ENCODE measurements at places on chromosomes 7 and 10.

- DNase-seq: peak; percentile 27
Measured at GRCh38 chr7:13982940-13983677, 6.4 kb downstream of the ETV1 start.

DNA sequence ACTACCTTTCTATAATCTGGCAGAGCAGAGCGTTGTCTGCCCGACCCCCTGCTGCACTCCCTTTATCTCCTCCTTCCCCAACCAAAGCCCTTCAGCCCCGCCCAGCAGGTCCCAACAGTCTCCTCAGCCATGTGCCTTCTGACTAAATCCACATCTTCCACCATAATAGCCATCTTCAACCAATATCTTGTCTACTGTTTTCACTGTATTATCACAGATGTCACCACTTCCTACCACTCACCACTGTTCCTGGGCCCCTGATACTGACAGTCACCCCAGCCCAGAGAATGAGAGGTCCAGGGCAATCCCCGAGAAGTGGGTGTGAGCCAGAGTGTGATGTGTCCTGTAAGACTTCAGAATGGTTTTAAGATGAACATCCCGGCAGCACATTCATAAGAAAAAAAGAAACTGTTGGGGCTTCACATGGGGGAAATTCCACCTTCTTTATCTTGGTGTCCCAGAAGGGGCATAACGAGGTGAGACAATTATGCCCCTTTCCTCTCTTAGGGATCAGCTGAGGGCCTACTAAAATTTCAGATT lies 25.3 kb downstream of the CCDC6 start:
- no peak for DNase-seq

- DNase-seq: no peak
Measured at GRCh38 chr7:157523766-157524421, 187.1 kb downstream of the DNAJB6 start.

DNA sequence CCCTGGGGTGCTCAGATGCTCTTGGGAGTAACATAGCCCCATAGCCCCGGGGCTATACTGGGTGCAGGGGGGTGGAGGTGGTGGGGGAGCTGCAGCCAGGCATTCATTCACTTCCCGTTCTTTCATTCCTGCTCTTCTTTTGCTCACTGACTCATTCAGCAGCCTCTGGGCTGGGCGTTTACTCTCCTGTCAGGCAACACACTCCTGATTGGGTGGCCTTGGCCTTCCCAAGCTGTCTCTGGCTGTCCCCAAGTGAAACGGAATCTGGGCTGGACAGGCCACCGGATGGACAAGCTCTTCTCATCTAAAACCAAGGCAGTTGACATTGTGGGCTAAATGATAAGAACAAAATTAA lies 34.6 kb downstream of the CHST3 start:
- peak; percentile 71 for DNase-seq

- DNase-seq: no peak
Measured at GRCh38 chr10:68566955-68567354, 6.8 kb downstream of the TET1 start.

DNA sequence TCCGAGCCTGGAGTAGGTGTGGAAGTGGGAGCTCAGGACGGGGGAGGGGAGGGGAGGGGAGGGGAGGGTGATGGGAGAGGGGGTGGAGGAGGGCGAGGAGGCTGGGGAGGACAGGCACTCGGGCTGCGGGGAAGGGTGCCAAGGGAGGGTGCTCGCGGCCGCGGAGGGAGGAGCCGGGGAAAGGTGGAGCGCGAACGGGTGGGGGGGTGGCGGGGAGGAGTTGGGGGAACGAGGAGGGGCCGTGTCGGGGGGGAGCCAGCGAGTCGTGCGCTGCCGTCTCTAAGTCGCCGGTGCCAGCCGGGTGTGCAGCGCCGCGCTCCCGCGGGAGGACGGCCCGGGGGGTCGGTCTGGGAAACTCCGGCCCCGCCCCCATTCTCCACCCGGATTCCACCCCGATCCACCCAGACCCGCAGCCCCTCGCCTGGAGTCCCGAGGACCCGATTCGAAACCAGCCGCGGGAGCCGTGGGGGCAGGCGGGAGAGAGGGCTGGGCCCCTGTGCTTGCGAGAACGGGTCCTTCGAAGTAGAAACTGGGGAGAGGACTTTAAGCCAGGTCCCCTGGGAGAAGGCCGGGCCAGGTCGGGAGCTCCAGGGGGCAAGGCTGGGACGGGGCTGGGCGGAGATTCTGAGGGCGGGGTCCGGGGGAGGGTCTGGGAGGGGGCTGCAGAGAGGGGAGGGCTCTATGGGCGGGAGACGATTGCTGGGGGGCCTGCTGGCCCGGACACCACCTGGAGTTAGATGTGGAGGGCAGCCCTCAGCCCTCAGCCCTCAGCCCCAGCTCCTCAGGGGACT lies at the start of gene ZNF467:
Gene ZNF467 (minus strand): TSS at position 143 of the 791 bp plus-strand sequence. CDS start 2,556 bp downstream, outside the sequence.
- peak; percentile 36 for DNase-seq

DNA sequence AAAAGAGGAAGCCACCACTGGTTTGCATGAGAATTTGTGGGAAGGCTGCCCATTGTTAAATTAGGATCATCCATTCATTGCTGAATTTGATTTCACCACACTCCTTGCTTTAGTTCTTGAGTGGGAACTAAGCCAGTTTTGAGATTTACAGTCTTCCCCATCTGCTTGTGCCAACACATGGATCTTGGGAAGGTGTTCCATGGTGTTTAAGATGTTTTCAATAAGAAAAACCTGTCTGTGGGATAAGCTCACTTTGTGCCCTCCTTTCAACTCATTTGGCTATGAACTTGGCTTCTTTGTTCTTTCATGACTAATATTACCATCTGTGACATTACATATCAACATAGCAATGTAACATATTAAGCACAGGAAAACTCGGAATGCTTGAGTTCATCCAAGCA lies 73.2 kb downstream of the INHBA start:
- DNase-seq: peak; percentile 66

GRCh38 chr10:49187950-49188761 lies at the start of gene TMEM273:
Gene TMEM273, minus strand, starts transcription at chr10:49188391. Its CDS starts 55 bp downstream, at chr10:49188336.
- DNase-seq: no peak

DNA sequence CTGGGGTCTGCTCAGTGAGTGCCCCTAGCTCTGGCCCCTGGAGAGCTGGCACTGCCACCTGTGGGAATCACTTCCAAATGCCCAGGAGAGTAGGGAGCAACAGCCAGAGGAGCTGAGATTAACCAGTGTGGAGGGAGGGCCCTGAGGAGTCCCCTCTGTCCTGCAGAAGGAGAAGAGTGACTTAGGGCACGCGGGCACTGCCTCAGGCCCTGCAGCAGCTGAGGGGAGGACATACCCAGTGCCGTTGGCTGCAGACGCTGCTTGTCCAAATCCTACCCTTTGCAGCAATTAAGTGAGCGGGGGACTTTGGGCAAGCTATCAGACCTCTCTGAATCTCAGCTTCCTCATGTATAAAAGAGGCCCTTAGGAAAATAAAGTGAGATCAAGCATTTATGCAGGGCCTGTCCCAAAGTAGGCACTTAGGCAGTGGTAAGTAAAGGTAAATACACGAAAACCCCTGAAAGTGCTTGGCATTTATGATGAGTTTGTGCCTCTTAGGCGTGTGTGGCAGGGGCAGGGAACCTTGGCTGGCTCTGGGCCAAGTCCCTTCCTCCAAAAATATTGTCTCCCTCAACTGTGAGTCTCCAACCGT lies 16.9 kb downstream of the PRF1 start:
- DNase-seq: no peak

DNA sequence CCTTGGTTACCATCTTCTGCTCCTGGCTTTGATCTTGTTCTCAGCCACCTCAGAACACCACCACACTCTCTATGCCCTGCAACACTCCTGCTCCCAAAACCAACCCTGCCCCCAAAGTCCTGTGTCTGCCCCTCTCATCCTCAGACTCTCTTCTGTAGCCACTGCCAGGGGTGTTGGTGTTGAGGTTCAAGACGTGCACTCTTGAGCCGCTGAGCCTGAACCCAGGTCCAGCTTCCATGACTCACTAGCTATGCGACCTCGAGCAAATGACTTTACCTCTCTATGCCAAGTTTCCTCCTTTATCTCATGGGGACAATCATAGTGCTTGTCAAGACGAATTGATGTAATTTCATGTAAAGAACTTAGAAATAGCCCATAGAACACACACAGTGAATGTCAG lies 840 bp upstream of the ATP6V0A4 start:
- no peak for DNase-seq

DNA sequence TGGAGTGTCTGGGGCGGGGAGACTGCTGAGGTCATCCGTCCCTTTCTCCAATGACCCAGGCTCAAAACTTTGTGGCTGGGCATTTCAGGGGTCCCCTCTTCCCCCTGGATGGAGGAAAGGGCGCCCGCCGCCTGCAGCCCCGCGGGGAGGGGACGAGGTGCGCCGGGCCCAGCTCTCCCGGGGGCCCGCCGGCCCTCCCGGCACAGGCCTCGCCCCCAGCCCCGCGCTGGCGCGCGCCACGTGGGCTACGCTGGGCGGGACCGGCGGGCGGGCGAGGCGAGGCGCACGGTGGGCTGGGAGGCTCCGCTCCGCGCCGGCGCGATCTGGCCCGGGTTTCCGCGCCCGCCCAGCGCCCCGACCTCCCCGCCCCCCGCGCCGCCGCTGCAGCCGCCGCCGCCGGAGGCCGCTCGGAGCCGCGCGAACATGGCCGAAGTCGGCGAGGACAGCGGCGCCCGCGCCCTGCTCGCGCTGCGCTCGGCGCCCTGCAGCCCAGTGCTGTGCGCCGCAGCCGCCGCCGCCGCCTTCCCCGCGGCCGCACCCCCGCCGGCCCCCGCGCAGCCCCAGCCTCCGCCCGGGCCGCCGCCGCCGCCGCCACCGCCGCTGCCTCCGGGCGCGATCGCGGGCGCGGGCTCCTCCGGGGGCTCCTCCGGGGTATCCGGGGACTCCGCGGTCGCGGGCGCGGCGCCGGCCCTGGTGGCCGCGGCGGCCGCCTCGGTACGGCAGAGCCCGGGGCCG lies at the start of gene FOXK1:
Gene FOXK1 (plus strand): TSS at position 410 of the 735 bp plus-strand sequence. CDS start 14 bp downstream, at position 424.
- DNase-seq: peak; percentile 61

- peak; percentile 97 for DNase-seq
Measured at GRCh38 chr10:31947144-31947926, 18.7 kb upstream of the ARHGAP12 start.

GRCh38 chr10:43861966-43862751 lies 213.5 kb upstream of the ZNF32 start:
- peak; percentile 99 for DNase-seq

DNA sequence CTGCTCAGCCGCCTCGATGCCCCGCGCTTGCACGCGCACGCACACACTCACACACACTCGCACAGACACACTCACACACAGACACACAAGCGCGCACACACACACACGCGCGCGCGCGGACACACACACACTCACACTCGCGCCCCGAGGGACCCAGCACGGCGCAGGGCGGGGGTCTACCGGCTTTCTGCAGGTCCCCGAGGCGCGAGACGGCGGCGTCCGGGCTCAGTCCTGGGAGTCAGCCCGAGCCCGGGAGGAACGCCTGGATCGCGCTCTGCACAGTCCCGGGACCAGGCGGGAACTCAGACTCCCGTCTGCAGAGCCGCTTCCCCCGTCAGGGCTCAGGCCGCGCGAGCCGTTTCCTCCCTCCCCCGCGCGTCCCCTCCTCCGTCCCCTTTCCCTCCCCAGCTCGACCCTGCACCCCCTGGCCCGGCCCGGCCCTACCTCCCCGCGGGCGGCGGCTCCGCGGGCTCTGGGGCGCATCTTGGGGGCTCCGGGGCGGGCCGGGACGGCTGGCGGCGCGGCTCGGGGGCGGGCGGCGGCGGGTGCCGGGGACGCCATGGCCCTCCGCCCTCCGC lies 464 bp downstream of the DENND2A start:
- peak; percentile 32 for DNase-seq

DNA sequence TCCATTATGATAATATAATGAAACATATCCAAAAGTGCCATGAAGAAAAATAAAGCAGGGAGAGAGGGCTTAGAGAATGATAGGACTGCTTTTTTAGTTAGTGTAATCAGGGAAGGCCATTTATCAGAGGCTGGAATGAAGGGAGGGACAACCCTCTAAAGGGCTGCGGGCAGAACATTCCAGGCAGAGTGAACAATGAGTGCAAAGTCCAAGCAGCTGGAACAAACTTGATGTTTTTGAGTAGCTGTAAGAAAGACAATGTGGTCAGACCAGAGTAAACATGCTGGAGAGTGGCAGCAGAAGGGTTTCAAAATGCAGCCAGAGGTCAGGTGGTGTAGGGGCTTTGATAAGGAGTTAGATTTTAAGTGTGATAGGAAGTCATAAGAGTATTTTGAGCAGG lies 65.6 kb upstream of the CCDC6 start:
- peak; percentile 40 for DNase-seq

GRCh38 chr7:47451851-47452205 lies 130.1 kb downstream of the TNS3 start:
- DNase-seq: peak; percentile 52

GRCh38 chr10:127345231-127345965 lies 149.0 kb upstream of the INSYN2A start:
- DNase-seq: no peak

DNA sequence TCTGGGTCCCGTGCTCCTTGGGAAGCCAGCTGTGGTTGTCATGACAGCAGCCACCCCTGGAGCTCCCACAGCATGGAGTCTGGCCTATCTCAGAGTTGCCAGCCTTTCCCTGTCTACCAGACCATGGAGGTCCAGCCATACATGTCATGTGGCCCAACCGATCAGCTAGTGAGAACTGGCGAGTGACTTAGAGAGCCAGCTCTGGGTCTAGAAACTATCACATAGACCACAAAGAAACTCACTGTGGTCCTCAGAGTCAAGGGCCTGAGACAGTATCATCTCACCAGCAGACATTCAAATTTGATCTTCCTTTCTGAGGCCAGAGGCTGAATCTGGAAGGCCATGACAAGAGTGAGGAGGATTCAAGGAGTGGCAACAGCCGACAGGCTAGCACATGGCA lies 223.3 kb upstream of the GPR26 start:
- no peak for DNase-seq

GRCh38 chr7:50957855-50958254 lies 175.2 kb upstream of the GRB10 start:
- no peak for DNase-seq

- no peak for DNase-seq
Measured at GRCh38 chr10:132776186-132776585, 9.8 kb downstream of the NKX6-2 start.

DNA sequence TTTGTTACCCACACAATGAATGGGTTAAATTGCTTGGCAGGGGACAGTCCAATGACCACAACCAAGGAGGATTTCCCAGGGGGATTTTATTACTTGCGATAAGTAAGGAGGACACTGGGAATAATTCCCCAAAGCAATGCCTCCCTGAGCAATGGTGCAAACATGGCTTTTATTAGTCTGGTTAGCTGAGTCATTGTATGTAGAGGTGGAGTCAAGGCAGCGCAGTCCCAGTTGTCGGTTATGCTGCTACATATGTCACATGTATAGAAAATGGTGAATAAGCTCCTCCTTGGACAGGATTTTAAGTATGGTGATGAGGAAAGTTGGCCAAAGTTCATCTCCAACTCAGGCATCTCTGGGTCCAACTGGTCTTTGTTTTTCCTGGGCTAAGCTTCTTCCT lies 3.9 kb upstream of the TRIM4 start:
- DNase-seq: no peak
